Caudate nucleus (tissue), 63 donors: ENCODE measurements at places on chromosomes 4 and X.

DNA sequence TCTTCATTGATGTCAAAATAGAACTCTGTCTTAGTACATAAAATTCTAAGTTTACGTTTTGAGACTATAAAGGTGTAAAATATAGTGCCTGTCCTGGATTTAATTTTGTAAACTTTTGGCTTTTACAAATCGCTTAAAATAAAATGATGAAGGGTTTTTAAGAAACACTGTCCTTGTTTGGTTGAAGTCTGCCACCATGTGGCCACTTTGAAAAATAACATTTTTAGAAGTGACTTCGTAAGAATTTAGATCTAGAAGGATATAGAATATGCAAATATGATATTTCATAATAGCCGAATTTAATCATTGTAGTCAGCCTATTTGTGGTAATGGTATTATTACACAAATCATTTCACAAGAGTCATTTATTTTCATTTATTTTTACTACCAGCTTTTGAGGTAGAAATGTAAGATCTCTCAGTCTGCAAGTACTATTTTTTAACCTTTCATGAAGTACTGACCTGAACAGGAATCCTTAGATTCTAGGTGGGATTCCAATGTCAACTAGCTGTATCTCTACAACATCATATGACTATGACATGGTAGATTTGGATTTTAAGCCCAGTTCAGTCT lies 31.0 kb upstream of the FAT4 start:
- no peak for DNase-seq

- no peak for DNase-seq
Observed at GRCh38 chr4:125719987-125720386, 405.2 kb downstream of the FAT4 start.

DNA sequence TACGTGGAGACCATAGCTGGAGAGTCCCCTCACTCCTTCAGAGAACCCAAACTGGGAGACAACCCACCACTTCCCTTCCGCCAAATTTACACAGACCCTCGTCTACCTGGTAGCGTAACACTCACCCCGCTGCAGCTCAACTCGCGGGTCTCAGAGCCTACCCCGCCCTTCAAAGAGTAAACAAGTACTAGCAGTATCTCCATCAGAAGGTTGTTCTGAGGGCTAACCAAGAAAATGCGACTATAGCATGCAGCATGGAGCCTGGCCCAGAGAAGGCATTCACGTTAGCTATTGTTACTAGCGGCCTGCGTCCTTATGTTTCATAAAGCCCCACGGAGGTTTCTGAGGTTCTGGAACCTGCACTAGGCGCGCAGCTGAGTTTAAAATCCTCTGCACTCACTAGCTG lies 531 bp upstream of the MANBA start:
- DNase-seq: no peak

GRCh38 chr4:145563293-145563985 lies 55.7 kb upstream of the MMAA start:
- no peak for DNase-seq

DNA sequence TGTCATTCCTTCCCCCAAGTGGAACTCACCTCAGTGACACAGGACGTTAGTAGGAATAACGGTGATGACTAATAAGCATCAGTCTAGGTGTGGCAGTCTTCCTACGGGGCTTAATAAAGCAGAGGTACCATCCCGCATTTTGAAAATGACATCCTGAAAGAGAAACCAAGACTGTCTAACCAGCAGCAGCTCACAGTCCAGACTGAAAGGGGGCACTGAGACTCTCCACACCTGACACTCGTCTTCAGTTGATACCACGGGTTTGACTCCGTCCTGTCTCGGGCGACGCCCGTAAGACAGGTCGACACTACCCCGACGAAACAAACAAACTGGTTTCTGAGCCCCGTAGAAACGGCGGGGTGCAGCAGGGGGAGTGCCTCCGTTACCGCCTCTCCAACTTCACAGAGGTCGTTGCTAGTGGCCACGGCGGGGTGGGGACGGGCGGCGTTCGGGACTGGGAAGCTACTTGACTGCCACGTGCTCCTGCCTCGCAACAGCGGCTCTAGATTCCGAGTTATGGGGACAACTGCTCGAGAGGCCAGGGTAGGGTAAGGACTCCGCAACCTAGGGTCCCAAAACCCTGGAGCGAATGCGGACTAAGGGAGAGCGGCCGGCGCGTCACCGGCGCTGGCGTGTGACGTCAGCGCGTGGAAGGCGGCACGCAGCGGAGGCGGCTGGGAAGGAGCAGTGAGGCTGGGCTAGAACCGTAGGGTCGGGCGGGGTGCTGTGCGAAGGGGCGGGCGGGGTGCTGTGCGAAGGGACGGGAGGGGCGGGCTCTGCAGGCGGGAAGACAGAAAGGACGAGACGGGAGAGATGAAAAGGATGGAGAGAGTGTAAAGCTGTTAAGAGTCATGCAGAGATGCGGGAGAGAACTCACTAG lies at the start of gene NEK1:
Gene NEK1 (minus strand): TSS at position 593 of the 880 bp plus-strand sequence. CDS start 9,953 bp downstream, outside the sequence.
- peak; percentile 84 for DNase-seq

DNA sequence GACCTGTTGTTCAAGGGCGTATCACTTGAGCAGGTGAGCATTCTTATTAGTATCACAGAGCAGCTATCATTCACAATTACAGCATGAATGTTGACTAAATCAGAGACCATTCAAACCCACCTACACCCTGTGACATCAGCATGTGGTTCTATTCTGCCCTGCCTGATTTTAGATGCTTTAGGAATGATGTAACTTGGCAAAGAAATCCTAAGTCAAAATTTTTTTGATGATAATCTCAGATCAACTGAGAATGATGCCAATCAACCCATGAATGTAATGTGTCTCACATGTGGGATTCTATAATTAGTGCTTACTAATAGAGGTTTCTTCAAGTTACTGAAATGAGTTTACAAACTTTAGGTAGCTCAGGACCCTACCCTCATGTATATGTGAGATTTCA lies 13.4 kb upstream of the CHIC2 start:
- no peak for DNase-seq

DNA sequence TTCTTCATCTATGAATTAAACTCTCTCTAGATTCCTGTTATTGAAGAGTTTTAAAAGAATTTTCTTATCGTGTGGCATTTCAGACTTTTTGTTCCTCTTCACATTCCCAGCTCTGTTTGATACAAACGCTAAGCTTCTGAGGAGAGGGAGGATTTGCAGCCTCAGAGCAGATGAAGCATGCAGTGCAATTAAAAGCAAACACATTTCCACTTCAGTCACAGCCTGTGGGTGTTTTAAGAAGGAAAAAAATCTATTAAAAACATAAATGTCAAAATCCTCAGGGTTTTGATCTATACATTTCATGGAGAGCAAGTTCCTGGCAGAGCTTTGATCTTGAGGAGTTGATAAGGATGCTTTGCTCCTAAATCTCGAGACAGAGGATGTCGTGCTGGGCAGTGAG lies 442.4 kb upstream of the BOD1L1 start:
- no peak for DNase-seq

- peak; percentile 75 for DNase-seq
Observed at GRCh38 chr4:183407128-183407585, 37.3 kb upstream of the CDKN2AIP start.
